ENCODE measurements at places on chromosomes 2 and 18.

DNA sequence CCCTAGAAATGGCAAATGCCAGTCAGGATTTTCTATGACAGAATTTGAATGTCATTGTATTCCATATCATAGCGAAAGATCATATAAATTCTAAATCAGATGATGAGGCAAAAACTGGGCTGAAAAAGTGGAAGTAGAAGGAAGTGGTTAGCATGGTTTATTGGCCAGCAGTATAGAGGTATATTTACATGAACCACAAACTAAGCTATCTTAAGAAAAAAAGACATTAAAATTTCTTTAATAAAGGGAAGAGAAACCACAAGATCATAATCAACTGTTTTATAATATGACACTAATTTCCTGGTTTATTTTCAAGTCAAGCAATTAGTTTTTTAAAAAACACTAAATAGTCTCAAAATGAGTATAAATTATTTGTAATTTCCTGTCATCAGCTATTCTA, 123.2 kb upstream of the LRP1B start:
- DNase-seq = no peak

DNA sequence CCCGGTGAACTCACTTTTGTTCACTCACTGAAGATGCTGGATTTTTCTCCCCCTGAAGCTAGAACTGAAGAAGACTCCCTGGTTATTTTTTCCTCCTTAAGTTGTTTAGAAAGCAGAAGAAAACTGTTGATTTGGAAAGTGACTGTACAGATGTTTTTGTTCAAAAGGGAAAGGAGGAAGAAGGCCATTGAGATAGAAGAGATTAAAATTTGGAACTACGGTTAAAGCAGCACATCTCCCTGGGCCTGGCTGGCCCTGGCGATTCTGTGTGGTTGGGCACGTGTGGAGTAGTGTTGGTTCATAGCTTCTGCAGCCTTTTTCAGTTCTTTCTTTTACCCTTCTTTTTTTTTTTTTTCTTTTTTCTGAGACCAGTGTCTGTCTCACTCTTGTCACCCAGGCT, 109.2 kb downstream of the MAP4K4 start:
- no peak for DNase-seq

- no peak for DNase-seq
Measured at GRCh38 chr2:237998530-237998929, 31.7 kb downstream of the UBE2F start.

DNA sequence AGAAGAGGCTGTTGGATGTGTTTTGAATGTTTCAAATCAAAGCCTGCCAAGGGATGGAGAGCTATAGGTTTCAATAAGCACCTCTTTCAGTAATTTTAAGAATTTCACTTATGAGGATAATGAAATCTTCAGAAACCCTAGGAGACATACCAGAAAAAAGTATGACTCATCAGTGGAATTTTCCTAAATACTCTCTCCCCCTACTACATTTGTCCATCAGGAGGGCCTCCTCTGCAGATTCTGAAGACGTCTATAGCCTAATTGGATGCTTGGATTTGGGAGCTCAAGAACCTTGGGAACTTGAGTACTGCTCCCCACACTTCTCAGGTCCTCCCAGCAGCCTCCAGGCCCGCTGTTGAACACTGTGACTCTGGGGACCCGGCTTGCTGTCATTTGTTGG, 374.3 kb downstream of the SLC4A3 start:
- no peak for DNase-seq

GRCh38 chr2:196186266-196186980, 15.0 kb upstream of the STK17B start:
- no peak for DNase-seq

GRCh38 chr18:55128437-55128836, 169.2 kb upstream of the CCDC68 start:
- DNase-seq = no peak

- DNase-seq = no peak
Measured at GRCh38 chr18:29912351-29912750, 1130.2 kb downstream of the DSC3 start.

GRCh38 chr2:742221-742620, 65.0 kb upstream of the TMEM18 start:
- no peak for DNase-seq

- DNase-seq = no peak
Measured at GRCh38 chr2:239226677-239227581, 173.9 kb downstream of the HDAC4 start.

DNA sequence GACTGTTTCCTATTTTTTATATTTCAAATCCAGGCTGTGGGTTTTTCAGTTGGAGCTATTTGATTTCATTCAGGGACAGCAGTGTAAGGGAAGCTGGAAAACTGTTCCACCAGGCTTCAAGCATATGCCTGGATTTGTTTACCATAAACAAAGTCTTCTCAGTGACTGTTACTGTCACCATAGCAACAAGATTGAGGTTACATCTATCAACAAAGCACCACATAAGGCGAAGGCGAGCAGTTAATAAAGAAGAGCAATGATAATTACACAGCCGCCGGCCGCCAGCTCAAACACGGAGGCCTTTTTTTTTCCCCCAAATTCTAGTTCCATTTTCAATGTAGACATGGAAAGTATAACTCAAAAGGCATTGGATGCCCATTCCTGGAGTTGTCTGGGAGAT, 553.7 kb upstream of the SYT4 start:
- no peak for DNase-seq

GRCh38 chr18:74622072-74622471, 24.4 kb downstream of the ZNF407 start:
- DNase-seq = no peak

All from NCI-H1092 treated with DMSO at 0.1 percent for 48 hours (cell line).